D721Med (cell line): ENCODE measurements at places on chromosomes 16 and 17.

- no peak for DNase-seq
These were observed 236.4 kb downstream of the PRKCA start for GRCh38 chr17:66538776-66539175.

DNA sequence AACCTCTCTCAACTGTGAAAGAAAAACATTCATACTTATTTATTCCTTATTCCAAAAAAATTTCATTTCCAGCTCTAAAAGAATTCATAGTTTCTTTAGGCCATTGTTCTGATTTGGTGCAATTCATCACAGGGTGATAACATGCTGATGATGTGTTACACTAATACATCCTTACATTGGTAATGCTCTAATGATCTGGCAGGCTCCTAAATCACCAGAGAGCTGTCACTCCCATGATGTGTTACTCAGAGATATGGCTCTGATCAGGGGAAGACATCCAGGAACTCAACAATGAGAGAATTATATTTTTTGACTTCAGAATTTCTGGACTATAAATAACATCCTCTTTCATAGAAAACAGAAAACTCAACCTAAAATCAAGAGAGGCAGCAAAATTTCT lies 209.3 kb downstream of the CHD9NB start:
- no peak for DNase-seq

GRCh38 chr17:28763804-28764266 lies 20.0 kb downstream of the TRAF4 start:
- DNase-seq, result peak; percentile 51

GRCh38 chr16:64679976-64680690 lies 441.7 kb downstream of the CDH11 start:
- DNase-seq, result no peak

GRCh38 chr16:84239909-84240308 lies at the start of gene KCNG4:
KCNG4 (minus strand) TSS chr16:84240012; CDS start chr16:84237485, 2,527 bp downstream.
- no peak for DNase-seq

DNA sequence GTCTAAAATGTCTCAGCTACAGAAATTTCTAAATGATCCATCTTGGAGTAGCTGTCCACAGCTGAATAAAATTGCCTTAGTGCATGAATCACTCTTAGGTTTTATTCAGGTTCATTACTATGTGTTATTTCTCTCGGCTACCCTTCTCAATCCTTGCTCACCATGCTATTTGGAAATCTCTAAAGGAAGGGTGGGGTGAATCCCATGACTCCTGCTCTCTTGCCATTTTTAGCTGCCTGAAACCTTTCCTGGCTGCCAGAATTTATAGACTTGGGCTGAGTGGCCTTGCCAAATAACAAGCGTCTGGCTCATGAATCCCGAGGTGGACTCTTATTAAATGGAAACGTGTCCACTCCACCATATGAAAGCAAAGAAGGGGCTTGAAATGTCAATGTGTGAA lies 936.1 kb upstream of the SOX9 start:
- no peak for DNase-seq

DNA sequence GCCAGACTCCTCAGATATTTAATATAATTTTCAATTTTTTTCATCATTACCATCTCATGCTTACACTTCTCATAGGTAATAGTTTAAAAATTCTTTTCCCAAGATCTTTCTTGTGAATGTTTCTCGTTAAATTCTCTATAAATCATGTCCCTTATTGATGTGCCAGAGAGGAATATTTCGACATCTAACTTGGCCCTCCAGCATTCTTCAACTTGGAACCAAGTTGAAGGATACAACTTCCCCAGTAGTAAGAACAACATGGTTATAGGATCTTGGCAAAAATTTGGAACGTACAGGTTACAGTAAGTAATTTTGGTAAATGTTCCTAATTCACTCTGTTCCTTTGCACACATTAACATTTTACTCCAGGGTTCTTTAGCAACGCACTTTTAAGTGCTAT lies 731.8 kb downstream of the CDH11 start:
- DNase-seq, result no peak

DNA sequence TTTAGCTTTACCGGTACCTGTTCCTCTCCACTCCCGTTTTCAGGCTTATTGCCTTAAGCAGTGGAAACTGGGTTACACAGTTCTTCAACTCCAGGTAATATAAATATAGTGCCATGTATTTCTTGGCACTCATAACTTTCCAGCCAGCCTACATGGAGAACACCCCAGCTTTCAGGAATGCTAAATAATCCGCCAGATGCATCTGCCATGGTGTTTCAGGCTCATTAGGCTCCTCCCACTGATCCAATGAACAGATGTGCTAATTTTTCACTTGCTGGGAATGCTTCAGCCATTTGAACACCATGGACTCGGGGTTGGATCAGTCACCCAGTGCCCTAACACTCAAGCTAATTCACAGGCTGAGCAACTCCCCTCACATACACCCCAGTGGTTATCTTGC lies 4.6 kb downstream of the ANKFN1 start:
- DNase-seq, result no peak

GRCh38 chr17:16342979-16343378 lies 10.3 kb downstream of the CENPV start:
- no peak for DNase-seq

DNA sequence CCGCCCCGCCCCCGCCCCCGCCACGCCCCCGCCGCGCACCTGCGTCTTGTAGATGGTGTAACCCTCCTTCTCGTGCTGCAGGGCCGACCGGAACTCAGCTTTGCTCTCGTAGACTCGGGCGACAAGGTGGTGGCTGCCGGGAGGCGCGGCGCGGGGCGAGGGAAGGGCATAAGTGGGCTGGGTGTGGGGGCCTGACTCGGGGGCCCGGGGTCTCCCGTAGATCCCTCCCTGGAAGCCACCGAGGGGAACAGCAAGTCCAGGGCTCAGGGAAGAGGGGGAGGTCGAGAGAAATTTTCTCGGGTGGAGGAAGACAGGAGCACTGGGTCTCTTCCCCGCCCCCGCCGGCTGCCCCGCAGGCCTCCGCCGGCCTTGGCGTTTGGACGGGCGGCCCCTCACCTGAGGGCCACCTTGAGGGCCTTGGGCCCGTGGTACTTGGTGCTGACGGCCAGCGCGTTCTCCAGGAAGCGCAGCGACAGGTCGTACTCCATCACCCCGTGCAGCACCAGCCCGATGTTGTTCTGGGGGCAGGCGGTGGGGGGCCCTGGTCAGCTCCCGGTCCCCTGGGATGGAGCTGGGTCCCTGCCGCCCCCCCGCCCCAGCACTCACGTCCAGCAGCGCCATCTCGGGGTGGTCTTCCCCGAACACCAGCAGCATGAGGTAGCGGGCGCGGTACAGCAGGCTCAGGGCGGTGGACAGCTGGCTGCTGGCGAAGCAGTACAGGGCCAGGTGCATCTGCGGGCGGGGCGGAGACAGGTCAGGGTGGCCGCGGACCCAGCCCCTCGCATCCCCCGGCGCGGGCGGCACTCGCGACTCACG lies 19.4 kb downstream of the CLUH start:
- DNase-seq, result no peak

DNA sequence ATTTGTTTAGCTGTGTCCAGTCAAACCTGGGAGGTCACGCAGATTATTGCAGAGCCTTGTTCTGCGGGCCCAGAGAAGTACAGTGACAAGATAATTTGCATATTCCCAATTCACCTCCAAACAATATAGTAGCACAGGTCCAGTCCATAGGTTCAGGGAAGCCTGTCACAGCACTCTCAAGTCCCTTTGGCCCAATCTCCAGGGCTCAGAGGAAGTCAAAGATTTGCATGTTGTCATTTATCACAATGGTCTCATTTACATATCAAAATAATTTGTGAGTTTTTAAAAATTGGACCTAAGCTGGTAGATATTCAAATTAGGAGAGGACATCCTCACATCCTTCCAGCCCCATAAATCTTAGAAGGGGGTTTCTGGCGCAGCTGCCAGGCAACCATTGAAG lies 11.9 kb downstream of the ZBTB4 start:
- DNase-seq, result no peak

- no peak for DNase-seq
These were observed 194.5 kb downstream of the RPTOR start for GRCh38 chr17:80738987-80739730.

DNA sequence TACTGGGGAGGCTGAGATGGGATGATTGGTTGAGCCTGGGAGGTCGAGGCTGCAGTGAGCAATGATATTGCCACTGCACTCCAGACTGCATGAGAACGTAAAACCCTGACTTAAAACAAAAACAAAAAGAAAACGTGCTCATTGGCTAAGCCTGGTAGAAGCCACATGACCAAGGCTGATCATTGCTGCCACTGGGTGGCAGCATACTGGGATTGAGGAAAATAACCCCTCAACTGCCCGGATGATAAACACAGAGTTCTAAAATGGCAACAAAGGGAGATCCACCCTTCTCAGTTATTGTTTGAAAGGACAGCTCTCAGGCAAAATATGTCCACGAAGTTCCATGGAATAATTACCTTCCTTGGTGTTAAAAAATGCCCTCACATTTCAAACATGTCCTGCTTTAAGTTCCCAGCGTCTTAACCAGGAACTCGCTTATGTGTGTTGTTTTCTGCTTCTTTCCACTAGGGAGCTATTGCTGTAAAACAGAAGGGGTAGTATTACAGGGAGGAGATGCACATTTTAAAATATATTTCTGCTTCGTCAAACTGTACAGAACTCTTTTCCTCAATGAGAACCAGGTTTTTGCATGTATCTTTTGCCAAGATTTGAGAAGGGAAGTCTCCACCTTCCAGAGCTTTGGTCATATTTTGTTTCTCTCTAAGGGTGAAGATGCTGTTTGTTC lies 675.3 kb downstream of the MAF start:
- no peak for DNase-seq

- DNase-seq, result no peak
These were observed 17.3 kb downstream of the GPR139 start for GRCh38 chr16:20056436-20056835.

- DNase-seq, result no peak
These were observed 441 bp downstream of the VASN start for GRCh38 chr16:4372001-4372577.

- DNase-seq, result no peak
These were observed 79.6 kb upstream of the TEKT1 start for GRCh38 chr17:6910987-6911603.

- no peak for DNase-seq
These were observed 26.4 kb downstream of the ARHGAP44 start for GRCh38 chr17:12815642-12816141.

- DNase-seq, result no peak
These were observed 114.0 kb downstream of the SPECC1 start for GRCh38 chr17:20123209-20123608.

DNA sequence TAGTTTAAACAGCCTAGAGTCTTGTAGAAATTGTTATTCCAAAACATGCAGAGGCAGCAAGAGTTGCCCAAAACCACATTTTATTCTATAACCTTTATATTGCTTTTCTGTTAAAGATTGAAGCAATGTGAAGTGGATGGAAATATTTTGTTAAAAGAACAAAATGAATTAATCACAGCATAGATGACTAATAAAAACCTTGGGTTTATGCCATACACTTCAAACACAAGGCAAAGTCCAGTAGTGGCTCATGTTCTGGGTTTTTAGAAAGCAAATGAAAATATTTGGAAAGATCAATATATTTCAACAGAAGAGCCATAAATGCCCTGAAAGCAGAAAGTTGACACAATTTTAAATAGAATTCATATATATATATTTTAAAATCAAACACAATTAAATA lies 36.7 kb upstream of the ULK2 start:
- no peak for DNase-seq

- DNase-seq, result no peak
These were observed 47.7 kb downstream of the ZFHX3 start for GRCh38 chr16:73000020-73000906.

- DNase-seq, result no peak
These were observed 97.0 kb downstream of the CMC2 start for GRCh38 chr16:80909720-80910119.

DNA sequence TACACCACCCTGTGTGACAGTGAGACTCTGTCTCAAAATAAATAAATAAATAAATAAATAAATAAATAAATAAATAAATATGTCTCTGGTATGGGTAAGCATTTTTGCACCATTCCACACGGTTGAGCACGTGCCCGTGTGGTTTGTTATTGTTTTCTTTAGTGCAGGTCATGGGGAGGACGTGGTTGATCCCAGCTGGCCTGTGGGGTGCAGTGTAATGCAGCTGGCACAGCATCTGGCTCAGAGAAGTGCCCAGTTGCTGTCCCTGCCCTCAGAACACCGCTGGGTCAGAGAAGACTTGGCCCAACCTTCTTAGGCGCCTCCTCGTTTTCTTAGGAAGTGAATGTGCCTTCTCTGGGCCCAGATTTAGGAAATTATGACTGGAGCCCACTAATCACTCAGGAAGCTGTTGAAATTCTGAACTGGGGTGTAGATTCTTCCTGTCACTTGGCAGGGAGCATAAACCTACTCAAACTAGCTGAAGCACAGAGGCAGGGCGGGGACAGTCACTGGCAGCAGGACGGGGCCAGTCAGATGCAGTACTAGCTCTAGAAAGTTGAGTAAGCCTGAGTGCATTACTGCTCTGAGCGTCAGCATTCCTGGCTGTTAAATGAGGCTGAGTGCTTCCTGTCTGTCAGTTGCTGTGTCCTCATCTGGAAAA lies 85.9 kb downstream of the SNX29 start:
- no peak for DNase-seq

GRCh38 chr16:58815181-58815888 lies 81.2 kb upstream of the GOT2 start:
- DNase-seq, result no peak

DNA sequence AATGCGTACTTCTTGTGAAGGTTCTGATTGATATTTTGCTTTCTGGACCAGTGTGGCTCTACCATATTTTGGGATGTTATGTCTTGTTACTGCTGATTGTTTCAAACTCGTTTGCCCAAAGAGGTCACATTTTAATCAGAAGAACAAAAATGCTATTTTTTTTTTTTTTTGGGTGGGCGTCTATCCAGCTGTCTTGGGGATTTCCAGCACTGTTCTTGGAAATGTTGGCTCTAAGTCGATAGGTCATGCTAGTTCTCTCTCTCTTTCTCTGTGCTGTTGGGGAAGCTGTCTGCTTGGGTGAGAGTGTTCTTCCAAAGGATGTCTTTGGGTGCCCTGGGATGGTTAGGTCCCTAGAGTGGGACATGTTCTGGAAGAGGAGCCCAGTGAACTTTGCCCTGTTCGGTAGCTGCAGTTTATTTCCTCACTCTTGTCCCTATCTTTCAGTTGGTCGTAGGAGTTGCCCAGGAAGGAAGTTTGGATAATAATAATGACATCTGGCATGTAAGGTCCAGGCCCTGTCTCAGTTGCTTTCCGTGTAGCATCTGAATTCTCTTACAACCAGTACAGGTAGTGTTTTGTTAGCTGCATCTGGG lies 2.9 kb downstream of the IRF8 start:
- no peak for DNase-seq

GRCh38 chr16:83951544-83951943 lies 1.5 kb upstream of the OSGIN1 start:
- DNase-seq, result no peak

DNA sequence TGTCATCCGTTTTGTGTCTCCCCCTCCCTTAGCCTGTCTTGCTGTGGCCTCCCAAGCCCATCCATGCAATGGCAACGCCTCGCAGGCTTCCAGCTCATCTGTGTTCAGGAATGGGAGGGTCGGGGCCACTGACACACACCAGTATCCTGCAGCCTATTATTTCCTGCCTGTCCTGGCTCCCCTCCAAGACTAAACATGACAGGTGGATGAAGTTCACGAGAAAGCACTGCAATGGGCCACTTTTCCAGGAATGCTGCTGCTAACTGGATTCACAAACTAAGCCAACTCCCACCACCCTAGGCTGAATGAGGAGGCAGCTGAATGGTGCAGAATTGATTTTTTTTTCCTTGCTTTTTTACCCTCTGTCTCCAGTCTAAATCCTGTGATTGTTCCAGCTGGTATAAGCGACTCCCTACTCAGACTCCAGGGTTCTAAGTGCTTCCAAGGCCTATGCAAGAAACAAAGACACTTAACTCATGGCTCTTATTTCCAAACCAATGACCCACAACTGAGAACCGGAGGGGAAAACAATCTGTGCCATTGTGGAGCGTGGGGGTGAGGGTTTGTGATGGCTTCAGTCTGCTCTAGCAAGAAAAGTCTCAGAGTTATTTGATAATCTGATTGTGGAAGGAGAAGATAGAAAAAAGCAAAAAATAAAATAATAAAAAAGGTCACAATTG lies 23.3 kb downstream of the TMEM100 start:
- no peak for DNase-seq
